ENCODE measurements at places on chromosomes 2 and 18.

DNA sequence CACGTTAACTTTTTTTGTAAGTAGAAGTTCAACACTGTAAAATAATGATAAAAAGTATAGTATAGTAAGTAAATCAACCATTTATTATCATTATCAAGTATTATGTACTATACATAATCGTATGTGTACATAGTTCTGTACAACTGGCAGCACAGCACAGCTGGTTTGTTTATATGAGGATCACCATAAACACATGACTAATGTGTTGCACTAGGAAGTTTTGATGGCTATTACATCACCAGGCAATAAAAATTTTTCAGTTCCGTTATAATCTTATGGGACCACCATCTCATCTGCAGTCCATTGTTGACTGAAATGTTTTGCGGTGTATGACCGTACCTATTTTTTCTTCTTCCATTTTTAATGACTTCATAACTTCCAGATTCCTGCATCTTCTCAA lies 39.2 kb upstream of the ZNF385B start:
- DNase-seq, result no peak

GRCh38 chr2:227627769-227628168 lies 10.5 kb downstream of the SCYGR4 start:
- no peak for DNase-seq

GRCh38 chr2:16254356-16254965 lies 314.1 kb downstream of the MYCN start:
- no peak for DNase-seq

DNA sequence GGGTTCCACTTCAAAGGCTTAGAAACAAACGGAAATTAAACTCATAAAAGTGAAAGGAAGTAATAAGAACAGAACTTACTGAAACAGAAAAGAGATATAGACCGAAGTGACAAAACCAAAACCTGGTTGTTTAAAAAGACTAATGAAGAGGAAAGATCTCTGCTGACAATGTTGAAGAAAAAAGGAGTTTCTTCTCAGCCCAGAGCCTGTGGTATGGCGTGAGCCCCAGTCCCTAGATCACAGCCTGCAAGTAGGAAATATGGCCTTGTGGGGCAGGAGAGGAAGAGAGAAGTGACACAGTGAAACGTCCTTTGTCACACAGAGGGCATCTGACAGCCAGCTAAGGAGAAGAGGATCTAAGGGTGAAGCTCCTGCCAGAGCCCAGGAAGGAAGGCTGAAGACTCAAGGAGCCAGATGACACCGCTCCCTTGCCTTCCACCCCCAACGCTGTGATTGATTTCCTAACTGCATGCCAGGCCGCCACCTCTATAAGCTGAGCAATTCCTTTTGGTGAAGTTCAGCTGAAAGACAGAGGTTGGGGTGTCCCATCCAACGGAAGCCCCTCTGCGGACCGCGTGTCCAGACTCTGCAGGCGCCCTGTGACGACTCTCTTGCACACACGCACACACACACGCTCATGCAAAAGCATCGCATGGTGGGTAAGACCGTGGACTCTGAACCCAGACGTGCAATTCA lies 141.1 kb downstream of the HDAC4 start:
- no peak for DNase-seq

DNA sequence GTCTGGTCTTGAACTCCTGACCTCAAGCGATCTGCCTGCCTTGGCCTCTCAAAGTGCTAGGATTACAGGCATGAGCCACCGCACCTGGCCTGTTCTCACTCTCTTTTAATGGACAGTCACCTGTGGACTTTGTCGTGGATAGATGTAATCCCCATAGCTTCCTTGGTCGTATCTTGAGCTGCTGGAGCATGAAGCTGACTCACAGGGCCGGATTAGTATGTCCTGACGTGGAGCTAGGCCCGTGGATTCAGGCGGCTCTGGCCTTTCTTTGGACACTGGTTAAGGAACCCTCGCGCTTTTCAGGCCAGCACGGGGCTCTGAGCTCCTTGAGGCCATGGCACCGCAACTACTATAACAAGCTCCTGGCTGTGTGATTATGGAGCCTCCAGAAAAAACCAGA lies 27.5 kb upstream of the GBX2 start:
- DNase-seq, result no peak

GRCh38 chr2:133968446-133968845 lies 285.4 kb upstream of the MGAT5 start:
- no peak for DNase-seq

GRCh38 chr18:3223356-3223755 lies 3.6 kb upstream of the MYOM1 start:
- DNase-seq, result no peak

GRCh38 chr18:62525608-62526007 lies 2.8 kb downstream of the ZCCHC2 start:
- no peak for DNase-seq

GRCh38 chr2:86223140-86223926 lies 24.1 kb downstream of the MRPL35 start:
- no peak for DNase-seq

DNA sequence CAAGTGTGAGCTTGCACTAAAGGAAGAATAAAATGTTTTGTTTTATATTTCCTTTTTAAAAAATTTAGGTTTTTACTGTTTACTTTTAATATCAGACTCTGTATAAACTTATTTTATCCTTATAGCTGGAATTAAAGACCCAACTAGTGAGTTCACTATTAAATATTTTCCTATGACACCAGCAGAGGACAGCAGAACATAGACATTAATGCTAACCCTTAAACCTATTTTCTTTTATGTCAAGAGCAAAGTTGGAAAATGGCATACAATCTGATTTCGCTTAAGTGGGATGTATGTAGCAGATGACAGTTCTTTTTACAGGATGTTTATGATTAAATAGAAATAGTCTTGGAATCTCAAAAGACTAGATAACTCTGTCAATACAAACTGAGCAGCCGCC lies 188.2 kb upstream of the XIRP2 start:
- no peak for DNase-seq

GRCh38 chr2:217727801-217728200 lies 275.0 kb downstream of the TNS1 start:
- DNase-seq, result no peak

- DNase-seq, result no peak
Observed at GRCh38 chr2:197972061-197972460, 167.7 kb downstream of the PLCL1 start.

- DNase-seq, result peak; percentile 25
Observed at GRCh38 chr18:23114171-23114881, 21.0 kb upstream of the CABLES1 start.

DNA sequence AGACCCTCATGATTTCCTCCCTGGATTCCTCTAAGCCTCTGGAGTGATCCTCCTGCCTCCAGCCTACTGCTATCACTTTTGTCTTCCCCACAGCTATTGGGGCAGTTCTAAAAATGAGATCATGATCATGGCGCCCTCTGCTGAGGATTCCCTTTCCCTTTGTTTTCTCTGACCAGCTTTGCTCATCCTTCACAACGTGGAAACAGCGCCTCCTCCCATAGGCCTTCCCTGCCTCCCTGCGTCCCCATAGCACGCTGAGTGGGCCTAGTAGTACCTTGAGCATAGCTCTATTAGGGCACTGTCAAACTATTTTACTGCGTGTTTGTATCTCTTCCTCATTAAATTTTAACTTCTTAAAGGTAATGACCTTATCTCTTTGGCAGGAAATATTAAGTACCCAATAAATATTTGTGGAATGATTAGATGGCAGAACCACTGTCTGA lies 207.0 kb upstream of the FANCL start:
- DNase-seq, result peak; percentile 57

- peak; percentile 34 for DNase-seq
Observed at GRCh38 chr18:7366597-7366996, 135.7 kb downstream of the LRRC30 start.

DNA sequence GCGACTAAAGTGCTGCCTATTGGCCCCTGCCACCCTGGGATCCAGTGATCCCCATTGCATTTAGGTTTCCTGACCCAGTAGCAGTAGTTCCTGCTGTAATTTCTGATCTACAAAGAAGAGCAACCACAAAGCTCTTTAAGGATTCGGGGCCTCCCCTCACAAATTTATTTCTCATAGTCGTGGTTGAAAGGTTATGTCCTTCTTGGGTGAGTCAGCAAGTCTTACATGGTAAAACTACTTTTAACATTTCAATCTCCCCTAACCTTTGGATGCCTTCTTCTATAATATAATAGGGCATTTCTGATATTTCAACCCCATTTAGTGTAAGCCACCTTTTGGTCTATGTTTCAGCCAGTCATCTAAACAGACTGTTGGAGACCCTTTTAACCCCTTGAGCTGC lies 14.9 kb downstream of the PIKFYVE start:
- DNase-seq, result no peak

DNA sequence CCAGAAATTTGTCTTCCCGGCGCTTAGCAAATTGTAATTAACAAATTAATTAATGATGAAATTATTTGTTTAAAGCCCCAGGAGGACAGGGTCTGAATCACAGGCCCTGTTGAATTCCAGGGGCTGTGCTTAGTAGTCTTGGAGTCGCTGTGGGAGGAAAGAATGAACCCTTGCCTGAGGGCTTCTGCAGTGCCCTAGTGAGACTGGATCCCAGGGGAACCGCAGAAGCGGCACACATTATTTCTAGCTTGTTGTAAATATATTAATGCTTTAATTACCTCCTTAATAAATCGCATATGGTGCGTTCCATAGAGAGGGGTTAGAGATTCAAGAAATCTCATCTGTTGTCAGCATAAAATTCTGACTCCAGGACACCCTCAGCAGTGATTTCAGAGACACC lies 235.4 kb downstream of the CELF4 start:
- peak; percentile 48 for DNase-seq

DNA sequence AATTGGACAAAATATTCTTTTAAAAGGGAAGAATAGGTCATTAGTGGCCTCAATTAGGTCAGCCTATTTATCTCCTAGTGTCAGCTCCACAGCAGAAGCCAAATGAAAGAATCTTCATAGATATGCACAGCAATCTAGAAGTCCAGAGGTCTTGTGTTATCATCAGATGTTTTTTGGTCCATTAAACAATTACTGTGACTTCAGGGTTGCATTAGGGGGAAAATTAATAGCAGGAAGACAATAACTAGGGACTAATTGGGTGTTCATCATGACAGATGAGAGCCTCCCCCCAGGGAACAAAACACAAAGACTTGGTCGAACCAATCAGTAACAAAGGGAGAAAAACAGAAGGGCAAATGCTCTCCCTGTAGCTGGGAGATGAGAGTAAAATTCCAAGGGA lies 264.7 kb downstream of the PTH2R start:
- DNase-seq, result no peak

DNA sequence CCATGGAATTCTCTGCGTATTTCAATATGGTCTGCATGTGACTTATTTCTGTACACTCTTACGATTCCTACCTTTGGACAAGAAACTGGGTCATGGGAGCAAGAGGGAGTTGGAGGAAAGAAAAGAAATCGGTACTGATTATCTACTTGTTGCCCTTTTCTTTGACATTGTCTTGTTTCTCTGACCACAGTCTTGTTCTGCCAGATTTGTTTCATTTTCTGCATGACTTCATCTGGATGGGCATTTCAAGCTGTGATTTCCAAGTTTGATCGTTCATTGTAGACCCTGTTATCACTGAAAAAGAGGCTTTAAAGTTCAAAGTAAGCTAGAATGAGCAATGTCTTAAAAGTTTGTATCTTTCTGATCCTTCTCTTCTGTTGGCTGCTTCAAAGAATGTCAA lies 2186.3 kb upstream of the CELF4 start:
- DNase-seq, result no peak

DNA sequence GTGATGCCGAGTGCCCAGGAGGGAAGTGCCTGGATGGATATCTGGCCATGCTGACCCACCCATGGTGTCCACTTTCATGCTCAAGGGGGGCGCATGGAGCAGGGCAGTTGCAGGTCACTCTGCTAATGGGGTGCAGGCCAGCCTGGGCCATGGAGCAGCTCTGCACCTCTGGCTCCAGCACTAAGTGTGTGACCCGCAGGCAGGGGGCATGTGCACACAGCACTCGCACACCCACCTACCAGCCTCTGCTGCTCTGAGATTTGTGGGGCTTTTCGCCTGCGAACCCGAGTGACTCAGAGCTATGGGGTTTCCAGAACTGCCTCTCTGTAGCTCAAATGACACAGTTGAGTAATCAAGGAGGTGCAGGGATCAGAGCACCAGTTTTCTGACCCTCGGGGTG lies 66.2 kb downstream of the CYP26B1 start:
- no peak for DNase-seq

DNA sequence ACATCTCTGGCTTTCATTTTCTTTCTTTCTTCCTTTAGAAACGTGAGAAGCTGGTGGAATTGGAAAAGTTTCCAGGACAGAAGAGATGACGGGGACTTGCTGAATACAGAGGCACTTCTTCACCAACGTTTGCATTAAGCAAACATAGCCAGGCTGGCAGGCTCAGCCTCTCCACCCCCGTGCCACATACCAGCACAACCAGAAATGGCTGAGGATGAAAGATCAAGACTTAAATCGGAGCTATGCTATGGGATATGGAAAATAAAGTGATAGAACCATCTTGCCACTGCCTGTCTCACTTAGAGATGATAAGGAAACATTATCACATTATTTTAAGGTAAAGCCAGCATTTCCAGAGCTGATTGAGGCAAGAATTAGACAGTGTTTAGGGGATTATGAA lies 483.3 kb downstream of the BCL11A start:
- DNase-seq, result no peak

DNA sequence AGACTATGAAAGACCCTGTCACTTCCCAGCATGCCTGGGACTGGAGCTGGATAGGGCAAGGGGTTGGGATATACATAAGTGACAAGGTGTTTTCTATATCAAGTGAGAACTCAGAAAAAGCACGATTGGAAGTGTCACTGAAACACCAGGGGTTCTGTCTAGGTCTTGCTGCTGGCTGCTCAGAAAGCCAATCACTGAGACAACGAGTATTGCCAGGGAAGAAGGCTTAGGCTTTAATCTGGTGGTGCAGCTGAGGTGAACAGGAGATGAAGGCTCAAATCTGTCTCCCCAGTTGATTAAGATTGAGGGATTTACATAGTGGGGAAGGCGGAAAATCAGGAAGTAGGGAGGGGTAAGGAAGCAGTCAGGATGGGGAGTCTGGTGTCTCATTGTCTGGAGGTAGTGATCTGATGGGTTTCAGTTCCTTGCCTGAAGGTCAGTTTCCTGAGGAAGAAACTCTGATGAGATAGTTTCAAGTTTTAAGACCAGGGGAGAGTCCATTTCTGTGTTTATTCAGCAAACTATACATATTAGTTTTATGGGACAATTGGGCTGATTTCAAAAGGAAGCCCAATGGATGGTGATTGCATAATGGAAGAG lies 3.5 kb upstream of the C2orf74 start:
- DNase-seq, result no peak

DNA sequence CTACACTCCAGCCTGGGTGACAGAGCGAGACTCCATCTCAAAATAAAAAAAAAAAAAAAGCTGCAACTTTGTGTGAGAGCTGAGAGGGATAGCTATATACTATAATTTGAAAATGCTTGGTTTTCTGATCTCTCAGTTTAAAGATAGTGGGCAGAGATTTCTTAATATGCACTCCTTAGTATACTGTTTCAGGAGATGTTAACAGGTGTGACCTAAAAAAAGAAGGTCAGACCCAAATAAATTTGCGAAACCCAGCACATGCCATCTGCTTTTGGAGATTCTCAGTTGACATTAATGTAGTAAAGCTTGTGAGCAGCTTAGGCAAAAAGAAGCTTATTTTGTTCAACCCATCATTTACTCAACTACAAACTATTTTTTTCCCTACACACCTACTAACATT lies 37.4 kb downstream of the ZC3H6 start:
- no peak for DNase-seq

Measured in NCI-H524 treated with DMSO at 0.1 percent for 48 hours (cell line).